SJSA1 (cell line): ENCODE measurements at places on chromosomes 1 and 21. TPM values are rescaled to one million over a fixed set of nuclear protein-coding genes. Genes with fewer than 3 reads are reported as not detected.

DNA sequence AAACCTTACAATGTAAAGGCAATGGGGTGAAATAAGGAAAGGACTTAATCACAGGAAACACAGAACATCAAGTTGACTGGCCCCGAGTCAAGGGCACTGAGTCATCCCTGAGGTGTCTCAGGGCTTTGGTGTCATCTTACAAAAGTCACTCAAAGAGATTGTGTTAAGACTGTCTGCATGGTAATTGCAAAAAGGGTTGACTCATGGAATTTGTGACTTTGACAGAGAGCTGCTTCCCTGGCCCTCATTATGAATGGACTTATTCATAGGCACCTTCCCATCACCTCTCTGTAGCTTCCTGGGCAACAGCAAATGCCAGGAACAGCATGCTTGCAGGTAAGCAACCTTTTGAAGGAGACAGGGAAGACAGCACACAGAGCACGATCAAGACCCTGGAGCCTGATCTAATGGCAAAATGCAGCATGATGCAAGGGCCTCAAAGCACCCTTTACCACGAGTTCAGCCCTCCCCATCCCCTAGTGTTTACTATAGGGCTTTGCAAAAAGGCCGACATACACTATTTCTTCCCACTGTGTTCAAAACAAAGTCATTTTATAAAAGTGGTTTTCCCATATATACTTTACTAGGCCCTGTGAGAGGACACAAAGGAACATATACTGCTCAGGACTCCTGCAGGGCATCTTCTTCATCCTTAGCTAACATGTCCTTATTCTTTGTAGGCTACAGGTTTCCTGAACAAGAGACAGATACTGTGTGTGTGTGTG, 17.1 kb downstream of the ZP4 start:
- no peak for DNase-seq

DNA sequence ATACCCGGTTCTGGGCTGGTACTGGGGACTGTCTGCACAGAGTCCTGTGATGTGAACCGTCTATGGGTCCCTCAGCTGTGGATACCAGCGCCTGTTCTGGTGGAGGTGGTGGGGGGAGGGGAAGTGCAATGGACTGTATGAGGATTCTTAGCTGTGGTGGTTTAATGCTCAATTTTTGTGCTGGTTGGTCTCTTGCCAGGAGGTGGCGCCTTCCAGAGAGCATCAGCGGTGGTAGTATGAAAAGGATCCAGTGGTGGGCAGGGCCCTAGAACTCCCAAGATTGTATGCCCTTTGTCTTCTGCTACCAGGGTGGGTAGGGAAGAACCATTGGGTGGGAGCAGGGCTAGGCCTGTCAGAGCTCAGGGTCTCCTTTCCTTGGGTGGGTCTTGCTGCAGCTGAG, 89.4 kb upstream of the B3GALT2 start:
- no peak for DNase-seq

The C4BPB gene
- total RNA-seq, result 0.28 and 1.8 TPM in 2 replicates

The HSD3B2 gene
- total RNA-seq, result not detected in 2 replicates

The KRTAP7-1 gene
- total RNA-seq, result not detected in 2 replicates

- no peak for DNase-seq
Observed at GRCh38 chr1:155982106-155982505, 3.8 kb upstream of the ARHGEF2 start.

The CFHR5 gene
- not detected in 2 replicates for total RNA-seq

The TFF2 gene
- not detected in 2 replicates for total RNA-seq

GRCh38 chr1:75136195-75136815, 2.1 kb downstream of the LHX8 start:
- peak; percentile 81 for DNase-seq

The TRPM2 gene
- 14.8 and 16.1 TPM in 2 replicates for total RNA-seq

The FGR gene
- total RNA-seq, result not detected in 2 replicates

The FAM110D gene
- total RNA-seq, result not detected in 2 replicates

The MROH9 gene
- total RNA-seq, result not detected in 2 replicates

The TGFB2 gene
- total RNA-seq, result 3.4 and 7.4 TPM in 2 replicates

The SF3B4 gene
- 5.7 and 16.4 TPM in 2 replicates for total RNA-seq

DNA sequence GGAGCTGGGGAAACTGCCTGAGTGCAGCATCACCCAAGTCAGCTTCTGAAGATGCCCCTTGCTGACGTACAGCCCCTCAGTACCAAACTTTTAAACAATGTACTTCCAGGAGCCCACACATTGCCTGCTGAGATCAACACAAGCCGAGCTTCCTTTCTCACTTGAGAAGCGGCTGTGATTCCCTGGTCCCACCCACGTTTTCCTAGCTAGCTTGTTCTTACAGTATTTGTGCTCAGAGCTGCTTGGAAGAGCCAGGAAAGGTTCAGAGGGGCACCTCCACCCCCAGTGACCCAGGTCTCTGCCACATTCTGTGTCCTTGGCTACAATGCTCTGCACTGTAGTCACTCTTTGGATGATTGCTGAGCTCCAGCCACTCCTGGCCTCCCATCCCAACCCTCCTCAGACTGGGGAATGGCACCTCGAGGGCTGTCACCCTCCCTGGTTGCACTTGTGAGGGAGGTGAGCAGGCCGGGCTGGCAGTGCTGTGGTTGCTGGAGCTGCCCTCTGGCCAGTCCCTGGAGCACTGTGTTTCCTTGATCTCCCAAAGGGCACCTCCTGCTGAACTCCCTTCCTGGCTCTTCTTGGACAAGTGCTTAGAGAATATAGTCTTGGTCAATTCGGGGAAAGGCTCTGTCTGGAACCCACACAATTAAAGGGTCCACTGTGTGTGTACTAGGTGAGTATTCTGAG, 355.1 kb downstream of the AJAP1 start:
- DNase-seq, result no peak

- peak; percentile 29 for DNase-seq
Observed at GRCh38 chr1:30451532-30452125, 271.8 kb downstream of the MATN1 start.

- no peak for DNase-seq
Observed at GRCh38 chr1:231807541-231807940, 181.0 kb downstream of the DISC1 start.

- DNase-seq, result no peak
Observed at GRCh38 chr1:30988045-30988444, 77.5 kb downstream of the PUM1 start.

The MAN1C1 gene
- total RNA-seq, result not detected in 2 replicates

The CCDC28B gene
- 22.1 and 38.9 TPM in 2 replicates for total RNA-seq

The SPRR1A gene
- not detected in 2 replicates for total RNA-seq

DNA sequence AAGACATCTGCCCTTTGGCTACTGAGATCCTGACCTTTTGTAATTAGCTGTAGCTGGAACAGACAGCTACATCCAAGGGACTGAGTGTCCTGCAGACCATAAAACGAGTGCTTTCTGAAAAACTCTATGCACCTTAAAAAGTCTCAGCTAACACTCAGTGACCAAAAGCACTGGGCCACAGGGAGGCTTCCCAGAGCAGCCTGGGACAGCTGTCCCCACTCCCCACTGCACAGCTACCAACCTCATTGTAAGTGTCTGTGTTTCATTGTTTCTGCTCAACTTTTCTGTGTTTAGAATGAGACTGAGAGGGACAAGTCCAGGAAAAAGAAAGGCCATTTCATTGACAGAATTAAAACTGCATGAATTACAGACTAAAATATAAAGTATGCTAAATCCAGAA, 80.7 kb downstream of the SMYD2 start:
- no peak for DNase-seq

DNA sequence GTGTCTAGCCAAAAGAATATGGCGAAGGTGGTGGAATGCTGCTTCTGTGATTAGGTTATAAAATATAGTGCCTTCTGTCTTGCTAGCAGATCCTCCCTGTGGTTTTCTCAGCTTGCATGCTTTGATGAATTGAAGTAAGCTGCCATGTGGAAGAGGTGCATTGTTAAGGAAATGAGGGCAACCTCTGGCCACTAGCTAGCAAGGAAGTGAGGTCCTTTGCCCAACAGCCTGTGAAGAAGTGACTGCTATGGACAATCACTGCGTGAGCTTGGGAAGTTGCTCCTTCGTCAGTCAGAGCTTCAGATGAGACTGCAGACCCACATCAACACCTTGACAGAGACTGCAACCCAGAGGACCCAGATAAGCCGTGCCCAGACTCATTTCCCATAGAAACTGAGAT, 109.4 kb downstream of the GIPC2 start:
- DNase-seq, result no peak

- DNase-seq, result no peak
Observed at GRCh38 chr1:206518206-206518605, 10.9 kb downstream of the RASSF5 start.

DNA sequence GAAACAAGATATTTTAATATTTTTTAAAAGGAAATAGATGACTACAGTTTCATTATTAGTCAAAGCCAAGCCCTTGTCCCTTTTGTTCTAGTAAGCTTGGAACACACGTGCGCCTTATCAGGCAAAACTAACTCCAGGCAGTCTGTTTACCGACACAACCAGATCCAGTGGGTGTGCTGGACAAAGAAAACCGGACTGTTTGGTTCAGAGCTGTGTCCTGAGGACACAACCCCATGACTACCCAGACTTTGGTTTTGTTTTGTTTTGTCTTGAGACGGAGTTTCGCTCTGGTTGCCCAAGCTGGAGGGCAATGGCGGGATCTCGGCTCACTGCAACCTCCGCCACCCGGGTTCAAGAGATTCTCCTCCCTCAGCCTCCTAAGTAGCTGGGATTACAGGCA, 13.9 kb upstream of the RHOU start:
- DNase-seq, result no peak

DNA sequence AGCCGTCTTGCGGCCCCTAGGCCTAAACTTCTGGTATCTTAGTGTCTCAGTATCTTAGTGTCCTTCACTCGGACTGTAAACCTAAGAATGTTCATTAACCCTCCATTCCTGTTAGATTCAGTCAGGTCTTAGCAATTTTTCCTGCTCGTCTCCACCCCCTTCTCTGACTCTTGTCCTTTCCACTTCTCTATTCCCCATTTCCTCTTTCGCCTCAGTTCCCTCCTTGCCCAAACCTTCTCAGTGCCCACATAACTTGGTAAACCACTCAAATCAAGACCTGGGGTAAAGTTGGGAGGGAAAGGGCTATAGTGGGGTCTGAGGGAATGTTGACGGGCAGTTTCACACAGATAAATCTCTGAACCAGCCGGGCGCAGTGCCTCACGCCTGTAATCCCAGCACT, 726 bp upstream of the FCER1G start:
- no peak for DNase-seq
